ENCODE measurements at places on chromosomes 16 and 17. TPM values are rescaled to one million over a fixed set of nuclear protein-coding genes. Genes with fewer than 3 reads are reported as not detected.

The MT2A gene
- 41.7 TPM for polyA plus RNA-seq

DNA sequence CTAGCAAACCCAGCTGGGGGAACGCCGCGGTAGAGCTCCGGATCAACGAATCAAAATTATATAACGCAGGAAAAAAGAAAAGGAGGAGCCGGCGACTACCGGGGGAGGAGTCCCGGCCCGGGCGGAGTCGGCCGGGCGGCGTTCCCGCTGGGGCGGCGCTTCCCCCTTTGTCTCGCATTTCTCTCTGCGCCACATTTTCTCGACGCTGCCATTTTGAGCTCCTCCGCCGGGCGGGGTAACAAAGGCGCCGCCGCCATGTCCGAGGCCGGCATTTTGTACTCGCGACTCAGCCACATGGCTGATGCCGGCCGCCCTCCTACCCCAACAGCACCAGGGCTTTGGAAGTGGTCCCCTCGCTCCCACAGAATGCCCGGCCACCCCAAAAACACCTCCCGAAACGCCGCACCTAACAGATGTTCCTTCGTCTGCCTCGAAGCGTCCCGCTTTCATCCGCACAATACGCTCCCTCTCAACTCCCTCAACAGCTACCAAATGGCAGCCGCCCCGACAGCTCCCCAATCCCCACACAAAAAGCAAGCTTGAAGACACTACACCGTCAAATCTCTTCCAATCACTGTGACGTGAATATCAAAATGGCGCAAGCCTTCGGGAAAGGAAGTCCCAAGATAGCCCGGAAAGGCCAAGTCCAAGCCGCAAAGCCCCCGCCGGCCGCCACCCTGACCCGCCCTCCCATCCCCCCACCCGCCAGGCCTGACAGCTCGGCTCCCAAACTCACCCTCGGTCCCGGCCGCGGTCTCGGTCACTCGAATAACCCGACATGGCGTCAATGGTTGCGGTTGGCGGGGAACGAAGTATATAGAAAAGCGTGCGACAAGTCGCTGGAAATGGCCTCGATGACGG is 519 bp downstream of the DDX5 start:
- peak; percentile 86 for DNase-seq

- no peak for DNase-seq
These were observed 19.8 kb upstream of the SLC39A11 start for GRCh38 chr17:73112246-73112645.

GRCh38 chr16:23229714-23230113 is 47.2 kb downstream of the SCNN1G start:
- DNase-seq: no peak

DNA sequence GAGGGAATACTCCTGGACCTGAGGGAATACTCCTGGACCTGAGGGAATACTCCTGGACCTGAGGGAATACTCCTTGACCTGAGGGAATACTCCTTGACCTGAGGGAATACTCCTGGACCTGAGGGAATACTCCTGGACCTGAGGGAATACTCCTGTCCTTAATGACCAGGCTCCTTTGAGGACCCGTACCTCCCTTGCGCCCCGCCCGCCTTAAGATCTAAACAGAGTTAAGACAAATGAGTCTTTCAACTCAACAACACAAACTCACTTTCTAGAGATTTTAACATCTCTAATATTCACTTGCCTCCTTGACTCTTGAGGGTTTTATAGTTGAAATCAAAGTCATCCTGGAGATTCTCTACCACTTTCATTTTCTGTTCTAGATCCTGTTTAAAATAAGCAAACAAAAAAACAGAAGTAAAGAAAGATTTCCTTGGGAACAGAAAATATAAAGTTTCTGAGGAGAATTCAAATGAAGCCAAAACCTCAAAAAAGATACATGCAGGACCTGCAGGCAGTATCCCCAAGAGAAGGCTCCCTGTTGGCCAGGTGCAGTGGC is 49.7 kb downstream of the STAT3 start:
- DNase-seq: no peak

GRCh38 chr16:50411034-50411433 is 42.2 kb upstream of the BRD7 start:
- no peak for DNase-seq
